ENCODE measurements at places on chromosomes 5 and 9.

DNA sequence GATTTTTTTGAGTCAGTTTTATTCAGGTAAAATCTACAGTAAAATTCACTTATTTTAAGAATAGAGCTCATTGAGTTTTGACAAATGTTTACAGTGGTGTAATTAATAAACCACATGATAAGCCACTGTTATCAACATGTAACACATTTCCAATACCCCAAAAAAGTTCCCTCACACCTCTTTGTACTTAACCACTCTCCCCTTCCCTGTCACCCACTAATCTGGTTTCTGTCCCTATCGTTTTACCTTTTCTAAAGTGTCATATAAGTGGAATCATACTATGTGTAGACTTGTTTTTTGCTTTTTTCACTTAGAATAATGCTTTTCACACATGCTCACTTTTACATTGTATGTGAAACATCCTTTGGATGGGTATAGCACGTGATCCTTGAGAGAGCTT is 127.2 kb downstream of the KDM4C start:
- no peaks in the 10 kb centered on the region for H3K4me1 ChIP-seq
- peaks cover 9% of the 10 kb centered on the region for H3K36me3 ChIP-seq
- H3K27me3 ChIP-seq: no peaks in the 10 kb centered on the region
- DNase-seq: no peak
- H3K27ac ChIP-seq: no peak overlapping the region

DNA sequence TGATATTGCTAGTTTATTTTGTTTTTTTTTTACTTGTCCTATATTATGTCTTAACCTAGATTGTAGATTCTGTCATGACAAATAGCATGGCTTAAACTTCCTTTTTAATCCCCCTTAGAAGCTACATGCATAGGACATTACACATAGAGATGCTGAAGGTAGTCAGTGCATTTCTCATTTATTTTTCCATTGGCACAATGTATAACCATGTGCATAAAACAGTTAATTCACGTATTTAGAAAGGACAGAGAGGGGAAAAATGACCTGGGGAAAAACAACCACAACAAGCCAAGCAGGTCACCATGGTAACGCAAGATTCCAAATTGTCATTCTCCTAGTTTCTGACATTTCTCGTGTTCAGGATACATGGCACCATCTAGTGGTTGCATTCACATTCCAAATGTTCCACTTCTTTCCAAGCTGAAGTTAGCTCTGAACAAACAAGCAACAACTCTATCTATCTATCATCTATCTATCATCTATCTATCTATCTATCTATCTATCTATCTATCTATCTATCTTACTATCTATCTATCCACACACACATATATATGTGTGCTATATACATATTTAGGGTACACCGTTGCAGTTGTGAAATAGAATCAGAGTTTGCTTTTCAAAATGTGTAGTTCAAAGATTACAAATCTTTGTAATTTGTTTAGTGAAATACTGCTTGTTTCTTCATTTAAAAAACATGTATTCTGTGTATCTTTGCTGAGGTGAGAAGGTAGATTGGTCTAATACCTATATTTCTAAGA is 487.2 kb upstream of the ST8SIA4 start:
- H3K27me3 ChIP-seq: no peaks in the 10 kb centered on the region
- H3K4me3 ChIP-seq: no peak overlapping the region
- no peak overlapping the region for H3K27ac ChIP-seq
- DNase-seq: peak; percentile 6
- H3K4me1 ChIP-seq: no peaks in the 10 kb centered on the region

DNA sequence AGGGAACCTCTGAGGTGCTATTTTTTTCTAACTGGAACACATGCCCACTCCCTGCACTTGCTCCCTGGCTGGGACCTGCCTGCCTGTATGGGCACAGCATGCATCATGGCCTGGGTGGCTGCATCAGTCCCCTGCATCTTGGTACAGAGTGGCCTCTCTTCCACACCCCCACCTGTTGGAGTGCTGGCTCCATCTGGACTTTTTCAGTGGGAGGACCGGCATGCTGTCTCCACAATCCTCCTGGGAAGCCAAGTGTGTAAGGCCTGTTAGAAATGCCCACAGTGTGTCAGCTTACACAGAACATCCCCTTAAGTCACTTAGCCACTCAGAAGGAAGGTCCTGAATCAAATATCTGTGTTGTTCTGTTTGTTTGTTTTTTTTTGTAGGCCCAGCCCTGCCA is 102.9 kb downstream of the MARCHF3 start:
- H3K36me3 ChIP-seq: no peaks in the 10 kb centered on the region
- no peak overlapping the region for H3K4me3 ChIP-seq
- no peaks in the 10 kb centered on the region for H3K27me3 ChIP-seq
- no peak for DNase-seq

GRCh38 chr9:70091572-70091971 is 47.9 kb downstream of the MAMDC2 start:
- H3K4me3 ChIP-seq: no peak overlapping the region
- no peak for DNase-seq
- H3K27me3 ChIP-seq: no peaks in the 10 kb centered on the region
- H3K36me3 ChIP-seq: no peaks in the 10 kb centered on the region

GRCh38 chr5:146447734-146448380 is 724 bp downstream of the TCERG1 start:
- DNase-seq: no peak
- H3K27ac ChIP-seq: peak overlapping the region; percentile 84
- H3K4me1 ChIP-seq: no peaks in the 10 kb centered on the region
- no peaks in the 10 kb centered on the region for H3K36me3 ChIP-seq
- peak overlapping the region; percentile 100 for H3K4me3 ChIP-seq

All from heart left ventricle (tissue), 16 donors.